ENCODE measurements at places on chromosomes 6 and 20.

DNA sequence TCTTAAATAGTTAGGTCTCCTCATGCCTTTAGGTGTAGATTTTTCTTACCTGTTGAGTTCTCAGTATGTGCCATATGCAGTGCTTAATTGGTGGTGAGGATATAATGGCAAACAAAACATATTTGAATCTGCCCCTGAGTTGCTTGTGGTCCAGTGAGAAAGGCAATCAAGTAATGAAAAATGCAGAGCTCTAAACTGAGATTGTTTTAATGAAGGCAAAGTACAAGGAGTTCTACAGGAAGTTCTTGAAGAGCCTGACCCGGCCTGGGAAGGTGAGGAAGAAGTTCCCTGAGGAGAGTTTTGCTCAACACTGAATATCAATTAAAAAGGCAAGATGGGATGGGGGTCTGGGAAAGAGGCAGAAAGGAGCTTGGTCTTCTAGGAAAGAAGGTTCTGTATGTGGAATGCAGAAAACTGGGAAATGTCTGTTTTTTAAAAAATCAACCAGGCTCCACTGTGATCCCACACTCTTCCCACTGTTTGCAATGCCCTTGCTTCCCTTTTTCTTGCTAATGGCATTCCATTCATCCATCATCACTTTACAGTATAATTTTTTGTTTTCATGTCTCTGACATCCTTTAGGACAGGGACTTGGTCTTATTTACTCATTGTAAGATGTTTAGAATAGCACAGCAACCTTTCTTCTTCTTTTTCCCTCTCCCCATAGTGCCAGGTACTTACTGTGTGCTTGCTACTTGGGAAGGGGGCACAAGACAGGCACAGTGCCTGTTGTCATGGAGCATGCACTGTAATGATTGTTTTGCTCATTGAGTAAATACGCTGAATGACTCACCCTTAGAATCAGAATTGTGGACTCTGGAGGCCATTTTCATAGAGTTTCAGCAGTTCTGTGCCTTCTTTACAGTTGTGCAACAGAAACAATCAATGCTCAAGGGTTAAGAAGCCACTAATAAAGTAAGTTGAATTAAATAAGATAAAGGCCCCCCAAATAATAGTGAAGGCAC lies 64.3 kb downstream of the ANKS1A start:
- no peak overlapping the region for H3K4me3 ChIP-seq
- H3K27me3 ChIP-seq = no peaks in the 10 kb centered on the region
- no peak overlapping the region for H3K27ac ChIP-seq
- no peaks in the 10 kb centered on the region for H3K4me1 ChIP-seq
- no peaks in the 10 kb centered on the region for H3K36me3 ChIP-seq

DNA sequence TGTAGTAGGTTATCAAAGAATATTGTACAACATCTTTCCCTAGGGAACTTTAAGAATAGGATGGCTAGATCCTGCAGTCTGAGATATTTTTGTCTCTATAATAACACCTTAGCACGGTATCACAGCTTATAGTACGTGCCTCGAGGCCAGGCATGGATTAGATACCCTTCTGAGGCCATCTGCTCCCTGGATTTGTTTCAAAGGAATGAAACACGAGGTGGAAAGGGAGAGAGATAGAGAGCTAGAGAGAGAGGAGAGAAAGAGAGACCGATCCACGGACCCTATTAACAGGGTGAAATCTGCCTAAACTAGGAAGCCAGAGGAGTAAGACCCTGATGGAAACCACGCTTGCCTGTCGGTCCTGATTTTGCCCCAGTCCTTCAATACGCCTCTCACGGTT lies 92.5 kb downstream of the CD83 start:
- H3K36me3 ChIP-seq = no peaks in the 10 kb centered on the region
- DNase-seq = no peak
- peaks cover 23% of the 10 kb centered on the region for H3K4me1 ChIP-seq
- no peaks in the 10 kb centered on the region for H3K27me3 ChIP-seq

GRCh38 chr6:107600936-107601335 lies 111.0 kb downstream of the SOBP start:
- H3K4me1 ChIP-seq = no peaks in the 10 kb centered on the region
- no peak overlapping the region for H3K27ac ChIP-seq
- no peak overlapping the region for H3K4me3 ChIP-seq
- no peaks in the 10 kb centered on the region for H3K36me3 ChIP-seq
- H3K27me3 ChIP-seq = peaks cover 16% of the 10 kb centered on the region

DNA sequence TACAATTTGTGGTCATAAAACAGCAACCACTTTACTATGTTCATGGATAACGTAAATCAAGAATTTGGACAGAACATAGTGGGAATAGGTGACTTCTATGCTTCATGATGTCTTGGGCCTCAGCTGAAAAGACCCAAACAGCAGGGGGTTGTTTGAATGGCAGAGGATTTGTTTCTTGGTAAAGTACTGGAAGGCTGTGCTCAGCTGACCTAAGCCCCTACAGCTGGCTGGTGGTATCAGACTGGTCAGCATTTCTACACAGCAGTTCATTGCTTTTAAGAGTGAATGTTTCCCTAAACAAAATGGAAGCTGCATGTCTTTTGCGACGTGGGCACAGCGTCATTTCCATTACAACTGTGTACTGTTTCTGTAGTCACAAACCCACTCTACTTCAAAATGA lies 148.5 kb upstream of the DEFB112 start:
- no peak overlapping the region for H3K27ac ChIP-seq
- no peak overlapping the region for H3K4me3 ChIP-seq
- no peaks in the 10 kb centered on the region for H3K36me3 ChIP-seq

DNA sequence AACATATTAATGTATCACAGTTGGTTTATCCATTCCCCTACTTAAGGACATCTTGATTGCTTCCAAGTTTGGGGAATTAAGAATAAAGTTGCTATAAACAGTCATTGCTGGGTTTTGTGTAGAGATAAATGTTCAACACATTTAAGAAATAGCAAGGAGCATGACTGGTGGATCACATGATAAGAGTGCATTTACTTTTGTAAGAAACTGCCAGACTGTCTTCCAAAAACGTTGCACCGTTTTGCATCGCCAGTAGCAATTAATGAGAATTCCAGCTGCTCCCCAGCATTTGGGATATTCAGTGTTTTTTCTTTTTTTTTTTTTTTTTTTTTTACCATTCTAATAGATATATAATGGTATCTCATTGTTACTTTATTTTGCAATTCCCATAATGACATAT lies 695.7 kb upstream of the GJE1 start:
- H3K4me1 ChIP-seq = no peaks in the 10 kb centered on the region
- no peak overlapping the region for H3K27ac ChIP-seq
- DNase-seq = no peak
- no peaks in the 10 kb centered on the region for H3K36me3 ChIP-seq
- H3K27me3 ChIP-seq = no peaks in the 10 kb centered on the region

GRCh38 chr6:129700666-129701065 lies 9.3 kb downstream of the ARHGAP18 start:
- no peak overlapping the region for H3K27ac ChIP-seq
- H3K4me3 ChIP-seq = no peak overlapping the region
- no peak for DNase-seq
- no peaks in the 10 kb centered on the region for H3K27me3 ChIP-seq

GRCh38 chr20:20609522-20609921 lies 102.9 kb downstream of the RALGAPA2 start:
- no peak overlapping the region for H3K27ac ChIP-seq
- H3K27me3 ChIP-seq = no peaks in the 10 kb centered on the region
- DNase-seq = no peak
- peaks cover 8% of the 10 kb centered on the region for H3K36me3 ChIP-seq
- no peak overlapping the region for H3K4me3 ChIP-seq
- no peaks in the 10 kb centered on the region for H3K4me1 ChIP-seq

DNA sequence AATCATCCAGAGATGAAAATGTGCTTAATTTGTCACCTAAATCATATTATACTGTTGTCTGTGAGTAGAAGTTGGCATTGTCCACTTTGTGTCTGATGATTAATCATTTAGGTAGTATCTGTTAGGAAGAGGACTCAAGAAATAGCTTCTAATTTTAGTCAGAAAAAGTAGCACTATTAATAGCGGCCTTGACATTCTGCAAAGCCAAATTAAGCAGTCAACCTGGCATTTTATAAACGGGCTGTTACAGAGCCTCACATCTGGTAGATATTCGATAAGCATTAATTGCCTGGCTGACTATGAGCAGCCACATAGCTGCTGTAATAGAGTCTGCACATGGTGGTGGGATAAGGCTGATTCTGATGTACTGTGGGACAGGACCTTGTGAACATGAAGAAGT lies 99.5 kb downstream of the KLHL32 start:
- no peaks in the 10 kb centered on the region for H3K4me1 ChIP-seq
- no peaks in the 10 kb centered on the region for H3K36me3 ChIP-seq
- no peaks in the 10 kb centered on the region for H3K27me3 ChIP-seq
- no peak overlapping the region for H3K27ac ChIP-seq
- no peak overlapping the region for H3K4me3 ChIP-seq
- no peak for DNase-seq

- no peaks in the 10 kb centered on the region for H3K36me3 ChIP-seq
- no peak overlapping the region for H3K27ac ChIP-seq
- no peaks in the 10 kb centered on the region for H3K4me1 ChIP-seq
- no peak for DNase-seq
- H3K27me3 ChIP-seq = no peaks in the 10 kb centered on the region
Observed at GRCh38 chr6:52221302-52221701, 23.0 kb downstream of the IL17F start.

DNA sequence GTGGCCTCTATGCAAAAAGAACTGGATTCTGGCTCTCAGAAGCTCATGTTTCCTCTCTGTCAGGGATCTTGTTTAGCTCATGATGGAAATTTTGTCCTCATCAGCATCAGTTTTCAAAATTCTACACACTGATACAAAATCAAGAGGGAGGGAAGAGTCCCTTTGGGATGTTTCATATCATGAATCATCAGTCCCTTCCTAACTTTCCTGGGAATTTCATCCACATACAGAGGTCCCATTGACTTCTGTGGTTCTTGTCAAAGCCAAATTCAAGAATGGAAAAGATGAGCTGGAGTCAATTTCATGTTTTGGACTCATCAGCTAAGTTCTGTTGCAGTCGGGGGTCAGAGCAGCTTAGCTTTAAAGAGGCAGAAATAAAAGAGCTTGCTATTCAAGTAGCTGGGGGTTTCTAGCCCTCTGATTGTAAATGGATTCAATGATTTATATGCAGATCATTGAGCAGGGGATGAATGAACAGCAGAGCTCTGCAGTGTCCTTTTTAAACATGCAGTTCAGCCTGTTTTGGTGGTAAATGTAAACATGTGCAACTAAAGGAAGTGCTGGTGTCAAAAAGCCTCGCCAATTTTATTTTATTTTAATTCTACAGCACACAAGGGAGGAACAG lies 21.3 kb upstream of the TMEM14A start:
- H3K36me3 ChIP-seq = no peaks in the 10 kb centered on the region
- no peak overlapping the region for H3K4me3 ChIP-seq
- H3K27ac ChIP-seq = no peak overlapping the region
- H3K27me3 ChIP-seq = peaks cover 17% of the 10 kb centered on the region
- DNase-seq = no peak

DNA sequence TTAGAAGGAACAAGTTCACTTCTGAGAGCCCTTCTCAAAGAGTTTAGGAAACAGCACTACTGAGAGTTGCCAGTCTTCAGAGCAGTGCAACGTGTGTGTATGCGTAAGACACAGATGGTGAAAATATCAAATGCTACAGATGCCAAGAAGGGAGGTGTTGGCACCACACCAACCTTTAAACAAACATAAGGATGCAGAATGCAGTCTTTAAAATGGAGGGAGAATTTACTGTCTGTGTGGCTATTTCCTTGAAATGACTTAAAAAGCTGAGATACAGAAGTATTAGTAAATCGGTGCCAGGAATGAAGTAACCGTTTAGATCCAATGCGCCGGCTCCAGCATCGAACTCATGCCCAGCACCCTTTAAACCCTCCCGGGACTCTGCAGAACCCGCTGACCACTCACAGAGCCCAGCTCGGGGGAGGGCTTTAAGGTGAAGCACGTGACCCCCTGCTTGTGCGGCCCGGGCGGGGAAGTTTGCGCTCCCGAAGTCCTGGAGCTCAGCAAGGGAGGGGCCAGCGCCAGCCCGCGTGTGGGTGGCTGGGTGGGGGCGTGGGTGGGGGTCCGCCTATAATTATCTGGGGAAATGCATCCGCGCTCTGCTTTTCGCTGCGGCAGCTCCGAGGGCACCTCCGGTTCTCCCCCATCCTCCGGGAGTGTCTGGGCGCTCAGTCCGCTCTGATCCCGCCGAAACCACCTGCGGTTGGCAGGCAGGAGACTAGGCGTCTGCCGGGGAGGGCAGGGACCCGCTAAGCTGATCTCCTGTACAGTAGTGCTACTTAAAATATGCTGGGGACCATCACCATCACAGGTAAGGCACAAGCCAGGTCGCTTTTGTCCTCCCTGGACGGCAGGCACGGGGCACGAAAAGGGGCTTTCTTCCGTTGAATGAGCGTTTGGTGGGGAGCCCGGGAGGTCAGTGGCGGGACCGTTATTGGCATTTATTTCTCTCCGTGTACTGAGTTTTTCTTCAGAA lies 66.0 kb downstream of the ZBTB2 start:
- no peak overlapping the region for H3K27ac ChIP-seq
- H3K36me3 ChIP-seq = no peaks in the 10 kb centered on the region
- peak overlapping the region; percentile 34 for H3K4me3 ChIP-seq

DNA sequence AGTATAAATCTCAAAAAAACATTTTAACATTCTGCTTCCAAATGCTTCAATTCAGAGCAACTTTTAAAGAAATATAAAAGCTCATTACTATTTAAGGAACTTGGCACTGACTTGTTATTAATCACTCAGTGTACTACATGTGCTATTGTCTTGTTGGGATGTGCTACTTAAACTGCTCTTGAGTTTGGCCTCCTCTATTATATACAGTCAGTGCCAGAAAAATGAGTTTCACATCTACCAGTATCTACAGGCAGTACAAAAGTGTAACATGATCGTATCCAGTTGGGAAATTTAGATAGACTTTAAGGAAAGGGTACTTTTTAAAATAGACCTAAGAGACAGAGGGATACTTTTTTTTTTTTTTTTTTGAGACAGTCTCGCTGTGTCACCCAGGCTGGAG lies 627.3 kb upstream of the SLC35B3 start:
- no peak for DNase-seq
- H3K4me1 ChIP-seq = no peaks in the 10 kb centered on the region
- no peaks in the 10 kb centered on the region for H3K36me3 ChIP-seq
- H3K4me3 ChIP-seq = no peak overlapping the region

GRCh38 chr6:114080891-114081510 lies 110.1 kb upstream of the HDAC2 start:
- no peaks in the 10 kb centered on the region for H3K4me1 ChIP-seq
- no peak overlapping the region for H3K4me3 ChIP-seq
- no peak for DNase-seq
- H3K36me3 ChIP-seq = no peaks in the 10 kb centered on the region
- H3K27me3 ChIP-seq = no peaks in the 10 kb centered on the region

GRCh38 chr6:26258212-26258977 lies 106.6 kb upstream of the BTN3A2 start:
- no peak overlapping the region for H3K4me3 ChIP-seq
- H3K27ac ChIP-seq = no peak overlapping the region
- DNase-seq = peak; percentile 27
- H3K4me1 ChIP-seq = peaks cover 1% of the 10 kb centered on the region
- H3K27me3 ChIP-seq = no peaks in the 10 kb centered on the region
- H3K36me3 ChIP-seq = no peaks in the 10 kb centered on the region

DNA sequence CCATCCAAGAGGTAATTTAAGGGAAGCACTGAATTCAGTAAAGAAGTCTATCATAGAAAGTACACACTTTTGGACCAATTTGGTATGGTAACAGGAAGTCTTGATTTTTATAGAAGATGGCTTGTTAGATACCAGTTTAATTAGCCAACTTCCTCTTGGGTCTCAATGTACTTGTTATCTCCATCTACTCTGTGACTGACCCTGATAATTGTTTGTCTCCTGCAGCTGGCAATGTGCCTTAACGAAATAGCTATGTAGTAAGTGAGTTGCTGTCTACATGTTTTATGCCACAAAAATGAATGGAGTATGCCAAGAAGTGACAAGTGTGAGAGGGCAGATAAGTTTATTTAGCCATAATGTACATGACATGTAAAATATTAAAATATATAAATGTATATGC lies 410.5 kb upstream of the MAN1A1 start:
- H3K27me3 ChIP-seq = no peaks in the 10 kb centered on the region
- H3K27ac ChIP-seq = no peak overlapping the region
- H3K4me3 ChIP-seq = no peak overlapping the region
- H3K4me1 ChIP-seq = no peaks in the 10 kb centered on the region
- no peak for DNase-seq

All from CD4-positive, CD25-positive, alpha-beta regulatory T cell (primary cell).